Activated CD4-positive, alpha-beta T cell treated with anti-CD3 and anti-CD28 coated beads, Interleukin-2, amount 50 U/mL, for 48 hours (primary cell): ENCODE measurements at places on chromosomes 6 and 20.
A peak's percentile ranks its signal among the peaks of the same experiment; 100 is the strongest.

GRCh38 chr6:55290736-55291135, 36.5 kb upstream of the GFRAL start:
- no peak for DNase-seq

- no peak for DNase-seq
Observed at GRCh38 chr20:57013741-57014140, 252.7 kb downstream of the BMP7 start.

DNA sequence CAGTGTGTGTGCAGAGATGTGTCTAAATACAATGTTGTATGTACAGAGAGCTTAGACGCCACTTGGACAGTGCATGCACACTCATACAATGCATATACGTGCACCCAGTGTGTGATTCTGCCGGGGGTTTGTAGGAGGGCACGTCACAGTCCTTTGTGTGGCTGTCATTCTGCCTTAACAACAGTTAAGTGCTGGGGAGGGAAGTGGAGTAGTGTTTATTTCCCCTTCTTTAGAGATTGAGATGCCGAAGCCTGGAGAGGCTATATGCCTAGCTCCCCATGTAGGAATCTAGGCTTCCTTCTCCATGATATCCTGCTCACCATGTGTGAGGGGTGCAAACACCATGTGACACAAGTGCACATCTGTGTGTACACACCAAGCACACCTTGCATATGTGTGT, 38.2 kb downstream of the MDFI start:
- no peak for DNase-seq

- DNase-seq = no peak
Observed at GRCh38 chr20:51470499-51470820, 72.1 kb downstream of the NFATC2 start.

DNA sequence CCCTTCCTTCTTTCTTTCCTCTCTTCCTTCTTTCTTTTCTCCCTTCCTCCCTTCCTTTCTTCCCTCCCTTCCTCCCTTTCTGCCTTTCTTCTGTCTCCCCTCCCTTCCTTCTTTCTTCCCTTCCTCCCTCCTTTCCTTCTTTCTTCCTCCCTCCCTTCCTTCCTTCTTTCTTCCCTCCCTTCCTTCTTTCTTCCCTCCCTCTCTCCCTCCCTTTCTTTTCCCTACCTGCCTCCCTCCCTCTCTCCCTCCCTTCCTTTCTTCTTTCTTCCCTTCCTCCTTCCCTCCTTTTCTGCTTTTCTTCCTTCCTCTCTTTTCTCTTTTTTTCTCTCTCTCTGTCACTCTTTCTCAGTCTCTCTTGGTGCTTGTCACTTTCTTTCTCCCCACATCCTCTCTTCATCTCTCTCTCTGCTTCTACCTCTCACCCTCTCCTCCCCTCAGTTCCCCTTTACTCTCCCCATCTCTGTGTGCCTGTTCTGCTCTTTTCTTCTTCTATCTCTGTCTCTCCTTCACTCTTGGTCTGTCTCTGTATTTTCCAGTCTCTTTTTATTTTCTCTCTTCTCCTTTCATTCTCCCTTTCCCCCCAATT, 30.1 kb upstream of the FAM83D start:
- no peak for DNase-seq

- DNase-seq = peak; percentile 3
Observed at GRCh38 chr6:162621246-162621645, 106.3 kb downstream of the PRKN start.

GRCh38 chr20:52809003-52809402, 163.2 kb upstream of the TSHZ2 start:
- DNase-seq = no peak

- no peak for DNase-seq
Observed at GRCh38 chr6:125509477-125509876, 207.7 kb upstream of the HDDC2 start.

DNA sequence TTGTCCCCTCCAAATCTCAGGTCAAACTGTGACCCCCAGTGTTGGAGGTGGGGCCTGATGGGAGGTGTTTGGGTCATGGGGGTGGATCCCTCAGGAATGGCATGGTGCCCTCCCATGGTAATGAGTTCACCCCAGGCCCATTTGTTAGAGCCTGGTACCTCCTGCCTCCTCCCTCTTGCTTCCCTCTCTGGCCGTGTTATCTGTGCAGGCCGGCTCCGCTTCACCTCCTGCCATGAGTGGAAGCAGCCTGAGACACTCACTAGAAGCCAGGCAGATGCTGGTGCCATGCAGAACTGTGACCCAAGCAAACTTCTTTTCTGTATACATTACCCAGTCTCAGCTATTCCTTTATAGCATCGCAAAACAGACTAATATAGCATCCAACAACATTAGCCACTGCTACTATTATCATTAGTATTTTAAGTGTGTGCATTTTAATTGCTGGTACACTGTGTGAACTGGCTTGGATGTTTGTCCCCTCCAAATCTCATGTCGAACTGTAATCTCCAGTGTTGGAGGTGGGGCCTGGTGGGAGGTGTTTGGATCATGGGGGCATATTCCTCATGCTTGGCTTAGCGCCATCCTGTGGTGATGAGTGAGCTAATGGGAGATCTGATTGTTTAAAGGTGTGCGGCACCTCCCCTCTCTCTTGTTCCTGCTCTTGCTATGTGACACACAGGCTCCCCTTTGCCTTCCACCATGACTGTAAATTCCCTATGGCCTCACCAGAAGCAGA, 12.2 kb upstream of the OSER1 start:
- no peak for DNase-seq

GRCh38 chr20:58878399-58878798, 25.9 kb downstream of the GNAS start:
- no peak for DNase-seq

GRCh38 chr20:1909097-1909496, 13.9 kb downstream of the SIRPA start:
- DNase-seq = no peak

DNA sequence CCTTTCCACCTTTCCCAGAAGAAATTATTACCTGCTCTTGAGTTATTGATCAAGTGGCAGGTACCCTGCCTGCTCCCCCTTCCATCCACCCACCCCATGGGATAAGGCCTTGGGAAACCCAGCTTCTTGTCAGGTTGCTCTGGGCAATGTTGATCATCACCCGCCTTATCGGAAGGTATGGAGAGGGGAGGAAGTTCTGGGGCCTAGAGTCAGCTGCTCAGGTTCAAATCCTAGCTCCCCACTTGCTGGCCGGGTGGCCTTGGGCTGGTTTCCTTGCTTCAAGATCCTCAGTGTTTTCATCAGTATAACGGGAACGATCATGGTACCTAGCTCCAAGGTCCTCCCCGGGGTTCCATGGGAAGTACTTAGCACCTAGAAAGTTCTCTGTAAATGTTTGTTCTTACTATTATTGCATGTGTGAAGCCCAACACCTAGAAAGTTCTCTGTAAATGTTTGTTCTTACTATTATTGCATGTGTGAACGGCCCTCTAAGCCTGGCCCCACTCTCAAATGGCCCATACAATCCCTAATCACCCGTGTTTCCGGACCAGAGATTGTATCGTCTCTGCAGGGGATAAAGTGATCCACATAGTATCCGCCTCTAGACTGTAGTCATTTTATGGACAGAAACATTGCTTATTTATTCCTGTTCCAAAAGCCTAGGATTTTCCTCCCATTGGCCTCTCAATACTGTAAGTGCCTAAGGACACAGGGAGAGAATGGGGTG, 1.1 kb upstream of the PREX1 start:
- no peak for DNase-seq

DNA sequence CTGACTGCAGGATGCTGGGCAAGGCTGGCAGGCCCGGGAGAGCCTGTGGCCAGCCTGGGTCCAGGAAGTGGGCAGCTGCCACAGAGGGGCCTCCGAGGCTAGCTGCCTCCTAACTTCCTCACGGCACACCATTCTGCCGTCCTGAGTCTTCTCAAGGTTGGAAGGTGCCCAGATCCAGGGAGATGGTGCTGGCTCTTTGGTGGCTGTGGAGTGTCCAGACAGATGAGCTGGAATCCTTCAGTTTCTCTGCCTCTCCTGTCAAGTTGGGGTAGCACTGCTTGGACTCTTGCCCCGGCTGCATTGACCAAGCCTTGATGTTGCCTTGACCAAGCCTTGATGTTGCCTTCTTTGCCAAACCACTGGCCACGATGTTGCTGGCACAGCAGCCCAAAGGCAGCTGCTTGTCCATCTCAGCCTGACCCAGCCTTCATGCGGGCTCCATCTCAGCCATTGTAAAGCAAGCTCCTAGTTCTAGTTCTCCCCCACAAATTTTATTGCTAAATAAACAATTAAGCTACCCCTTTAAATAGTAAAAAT, 75.1 kb upstream of the AFDN start:
- no peak for DNase-seq
